OCI-M1 (cell line): ENCODE measurements at places on chromosomes 16 and 17.

- no peak for DNase-seq
Measured at GRCh38 chr16:4089251-4089810, 26.9 kb downstream of the ADCY9 start.

- DNase-seq: peak; percentile 36
Measured at GRCh38 chr17:8832711-8833352, 33.7 kb upstream of the MFSD6L start.

DNA sequence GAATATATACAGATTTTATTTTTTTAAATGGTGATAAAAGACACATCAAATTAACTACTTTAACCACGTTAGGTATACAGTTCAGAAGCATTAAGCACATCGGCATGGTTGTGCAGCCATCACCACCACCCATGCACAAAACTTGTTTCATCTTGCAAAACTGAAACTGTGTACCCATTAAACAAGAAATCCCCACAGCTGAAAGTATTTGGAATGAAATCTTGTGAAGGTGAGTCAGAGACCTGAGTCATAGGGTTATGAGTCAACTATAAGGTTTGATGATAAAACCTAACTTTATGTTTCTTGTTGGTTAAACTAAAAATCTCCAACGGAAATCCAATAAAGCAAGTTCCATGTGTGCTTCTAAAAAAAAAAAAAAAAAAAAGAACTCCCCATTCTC, 561.6 kb upstream of the PSMD7 start:
- DNase-seq: peak; percentile 2

GRCh38 chr17:57442914-57443571, 186.7 kb downstream of the MSI2 start:
- no peak for DNase-seq

DNA sequence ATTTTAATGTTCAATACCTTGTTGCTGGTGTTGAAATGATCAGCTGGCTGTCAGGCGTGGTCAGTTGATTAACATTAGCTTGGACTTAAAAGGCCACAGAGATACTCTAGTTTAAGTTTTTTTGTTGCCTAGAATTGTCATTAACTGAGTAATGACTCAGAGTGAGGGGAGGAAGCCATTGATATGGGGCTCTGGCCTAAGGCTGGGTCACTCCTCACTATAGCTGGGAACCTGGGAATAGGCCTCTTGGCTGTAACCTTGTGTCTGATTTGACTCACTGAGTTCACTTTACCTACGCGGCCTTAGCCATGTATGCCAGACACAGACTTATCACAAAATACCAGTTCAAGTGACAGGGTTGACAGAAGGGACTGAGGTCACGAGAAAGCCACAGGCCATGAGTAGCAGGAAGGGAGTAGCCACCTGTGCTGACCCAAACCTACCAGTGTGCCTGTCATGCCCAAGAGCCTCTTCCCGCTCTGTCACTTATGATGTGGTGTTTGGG, 37.9 kb upstream of the ADCY7 start:
- peak; percentile 21 for DNase-seq

GRCh38 chr16:57976331-57976796, 5.4 kb upstream of the CNGB1 start:
- DNase-seq: peak; percentile 63

GRCh38 chr17:82334622-82335394, 1.2 kb upstream of the SECTM1 start:
- DNase-seq: peak; percentile 84
